ENCODE measurements at places on chromosomes 6 and 20. TPM values are rescaled to one million over a fixed set of nuclear protein-coding genes. Genes with fewer than 3 reads are reported as not detected.

Gene CNR1
- not detected for total RNA-seq

Gene RIOK1
- total RNA-seq: 14.4 TPM

Gene WFDC13
- total RNA-seq: not detected

Gene PGC
- not detected for total RNA-seq

DNA sequence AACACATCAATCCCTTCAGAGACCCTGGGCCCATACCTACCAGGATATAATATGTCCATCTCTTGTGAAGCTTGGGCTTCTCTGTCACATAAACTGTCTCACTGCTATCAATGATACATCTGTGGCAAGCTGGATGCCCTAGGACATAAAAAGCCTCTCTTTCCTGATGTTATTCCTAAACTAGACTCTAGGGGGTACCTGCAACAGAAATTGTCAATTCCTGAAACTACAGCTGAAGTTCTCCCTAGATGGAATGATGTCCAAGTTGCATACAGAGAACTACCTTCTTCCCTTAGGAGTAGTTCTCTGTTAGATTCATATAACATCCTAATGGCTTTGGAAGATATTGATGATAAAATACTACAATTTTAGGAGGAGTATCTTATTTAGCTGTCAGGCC lies 35.8 kb downstream of the TBX18 start:
- DNase-seq: no peak
- H3K27ac ChIP-seq: no peak overlapping the region
- H3K27me3 ChIP-seq: peaks cover 1% of the 10 kb centered on the region
- H3K36me3 ChIP-seq: peaks cover 6% of the 10 kb centered on the region

DNA sequence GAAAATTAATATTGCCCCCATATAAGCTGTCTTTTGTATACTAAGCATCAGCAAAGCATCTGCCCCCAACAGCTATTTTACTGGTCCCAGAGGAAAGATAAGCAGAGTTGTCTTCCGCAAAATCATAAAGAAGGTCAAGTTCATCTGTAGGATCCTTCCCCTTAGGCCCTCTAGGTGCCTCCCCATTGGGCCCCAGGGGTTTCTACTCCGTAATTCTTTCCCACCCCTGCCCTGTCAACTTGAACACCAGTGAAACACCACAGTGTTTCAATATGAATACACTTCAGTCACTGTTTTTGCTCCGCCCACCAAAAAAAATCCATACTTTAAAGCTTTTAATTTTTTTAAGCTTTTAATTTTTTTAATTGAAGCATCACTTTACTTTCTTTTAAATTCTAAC lies 159.2 kb downstream of the ATXN1 start:
- H3K4me1 ChIP-seq: no peaks in the 10 kb centered on the region
- H3K27ac ChIP-seq: no peak overlapping the region
- DNase-seq: no peak
- H3K36me3 ChIP-seq: peaks cover 9% of the 10 kb centered on the region
- H3K27me3 ChIP-seq: no peaks in the 10 kb centered on the region

- H3K36me3 ChIP-seq: no peaks in the 10 kb centered on the region
- no peaks in the 10 kb centered on the region for H3K27me3 ChIP-seq
- peaks cover 19% of the 10 kb centered on the region for H3K4me1 ChIP-seq
- H3K27ac ChIP-seq: no peak overlapping the region
- no peak for DNase-seq
Measured at GRCh38 chr6:154611241-154611640, 100.8 kb upstream of the CNKSR3 start.

DNA sequence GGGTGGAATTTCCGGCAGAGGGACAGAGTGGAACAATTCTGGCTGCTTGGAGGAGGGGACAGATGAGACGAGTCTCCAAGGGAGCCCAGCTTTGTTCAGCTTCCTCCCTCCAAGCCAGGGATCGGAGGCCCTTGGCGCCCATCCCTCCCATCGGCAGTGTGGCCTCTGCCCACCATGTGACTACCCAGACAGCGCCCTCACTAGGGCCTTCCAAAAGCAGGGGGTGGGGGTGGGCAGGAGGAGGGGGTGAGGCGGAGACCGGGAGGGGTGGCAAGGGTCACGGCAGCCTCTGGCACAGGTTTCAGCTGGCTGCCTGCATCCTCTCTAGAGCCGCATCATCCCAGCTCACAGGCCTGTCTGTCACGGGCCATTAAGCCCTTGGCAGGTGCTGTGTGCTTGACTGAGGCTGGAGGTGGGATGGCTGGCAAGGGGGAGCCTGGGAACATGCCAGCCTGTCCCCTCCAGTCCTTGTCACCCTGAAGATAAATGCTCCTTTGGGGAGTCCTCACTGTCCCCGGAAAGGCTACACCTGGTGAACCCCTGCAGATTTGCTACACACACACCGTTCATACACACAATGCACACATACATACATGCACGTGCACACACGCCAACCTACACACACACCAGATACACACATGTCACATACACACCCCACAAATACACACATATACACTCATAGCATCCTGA lies 6.2 kb upstream of the FGD2 start:
- no peak for DNase-seq
- H3K36me3 ChIP-seq: no peaks in the 10 kb centered on the region
- H3K4me1 ChIP-seq: peaks cover 6% of the 10 kb centered on the region
- H3K27me3 ChIP-seq: peaks cover 4% of the 10 kb centered on the region
- no peak overlapping the region for H3K27ac ChIP-seq

GRCh38 chr6:100455230-100456124 lies 9.2 kb downstream of the SIM1 start:
- H3K27me3 ChIP-seq: peaks cover 58% of the 10 kb centered on the region
- H3K27ac ChIP-seq: peak overlapping the region; percentile 55
- peaks cover 18% of the 10 kb centered on the region for H3K4me1 ChIP-seq
- peak overlapping the region; percentile 47 for H3K4me3 ChIP-seq

- no peak for DNase-seq
- H3K4me1 ChIP-seq: peaks cover 99% of the 10 kb centered on the region
- H3K36me3 ChIP-seq: peaks cover 67% of the 10 kb centered on the region
- H3K27me3 ChIP-seq: no peaks in the 10 kb centered on the region
- H3K27ac ChIP-seq: peak overlapping the region; percentile 90
Measured at GRCh38 chr20:10653599-10654249, 20.1 kb downstream of the JAG1 start.

DNA sequence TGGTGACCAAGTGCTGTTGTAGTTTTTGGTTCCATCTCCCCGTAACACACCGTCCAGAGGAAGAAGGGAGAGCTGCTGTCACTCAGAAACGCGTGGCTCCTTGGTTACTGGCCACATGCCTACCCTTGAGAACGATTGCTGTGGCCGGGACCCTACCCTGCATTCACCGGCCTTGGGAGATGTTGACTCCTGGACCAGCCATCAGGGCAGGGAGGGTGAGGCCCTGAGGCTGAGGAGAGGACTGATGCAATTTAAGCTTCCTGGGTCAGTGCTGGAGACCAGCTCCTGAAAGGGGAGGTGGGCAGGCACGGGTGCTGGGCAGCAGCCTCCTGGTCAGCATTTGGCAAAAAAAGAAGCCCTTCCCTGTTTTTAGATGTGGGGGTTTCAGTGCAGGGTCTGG lies 31.5 kb downstream of the ERMARD start:
- H3K4me3 ChIP-seq: no peak overlapping the region
- peaks cover 44% of the 10 kb centered on the region for H3K4me1 ChIP-seq
- H3K27ac ChIP-seq: no peak overlapping the region
- no peak for DNase-seq
- H3K36me3 ChIP-seq: peaks cover 11% of the 10 kb centered on the region
- no peaks in the 10 kb centered on the region for H3K27me3 ChIP-seq

Measured in chondrocyte (in vitro differentiated cells).